ENCODE measurements at places on chromosomes 6 and 20. TPM values are rescaled to one million over a fixed set of nuclear protein-coding genes. Genes with fewer than 3 reads are reported as not detected.

- no peak overlapping the region for H3K27ac ChIP-seq
- H3K4me1 ChIP-seq: no peaks in the 10 kb centered on the region
- no peaks in the 10 kb centered on the region for H3K36me3 ChIP-seq
- no peaks in the 10 kb centered on the region for H3K27me3 ChIP-seq
Observed at GRCh38 chr6:3619800-3620199, 131.7 kb downstream of the PXDC1 start.

- no peak for DNase-seq
- H3K27me3 ChIP-seq: no peaks in the 10 kb centered on the region
- no peak overlapping the region for H3K27ac ChIP-seq
- H3K4me1 ChIP-seq: no peaks in the 10 kb centered on the region
- H3K36me3 ChIP-seq: no peaks in the 10 kb centered on the region
Observed at GRCh38 chr6:127582777-127583462, 5.9 kb downstream of the C6orf58 start.

PRND gene
- total RNA-seq: 1.3 TPM

- H3K4me1 ChIP-seq: no peaks in the 10 kb centered on the region
- no peaks in the 10 kb centered on the region for H3K27me3 ChIP-seq
- H3K4me3 ChIP-seq: no peak overlapping the region
- DNase-seq: no peak
Observed at GRCh38 chr6:35425284-35425683, 26.9 kb upstream of the FANCE start.

- no peak overlapping the region for H3K27ac ChIP-seq
- DNase-seq: no peak
- H3K36me3 ChIP-seq: no peaks in the 10 kb centered on the region
- no peak overlapping the region for H3K4me3 ChIP-seq
- H3K4me1 ChIP-seq: no peaks in the 10 kb centered on the region
- no peaks in the 10 kb centered on the region for H3K27me3 ChIP-seq
Observed at GRCh38 chr20:50710492-50711063, 19.2 kb upstream of the RIPOR3 start.

All from aorta (tissue), 5 donors.